CD8-positive, alpha-beta T cell (primary cell): ENCODE measurements at places on chromosomes 5 and 9.

DNA sequence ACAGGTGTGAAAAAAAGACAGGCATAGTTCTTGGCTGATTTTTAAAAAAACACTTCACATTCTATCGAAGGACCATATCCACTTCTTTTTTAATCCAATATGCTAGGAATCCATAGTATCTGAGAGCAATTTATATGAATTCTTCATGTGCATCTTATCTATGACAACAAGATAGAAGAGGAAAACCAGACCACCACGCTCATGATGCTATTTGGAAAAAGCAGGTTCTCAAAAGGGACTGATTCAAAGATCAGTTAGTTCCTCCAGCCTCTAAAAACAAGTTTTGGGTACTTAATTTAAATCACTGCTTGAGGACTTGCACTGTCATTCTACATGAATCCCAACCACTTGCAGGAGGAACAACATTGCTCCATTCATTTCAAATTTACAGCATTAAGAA lies 6.3 kb downstream of the MEF2C start:
- no peak for DNase-seq

- peak; percentile 30 for DNase-seq
These were observed 53.3 kb upstream of the RNU6ATAC start for GRCh38 chr9:134217431-134218210.

DNA sequence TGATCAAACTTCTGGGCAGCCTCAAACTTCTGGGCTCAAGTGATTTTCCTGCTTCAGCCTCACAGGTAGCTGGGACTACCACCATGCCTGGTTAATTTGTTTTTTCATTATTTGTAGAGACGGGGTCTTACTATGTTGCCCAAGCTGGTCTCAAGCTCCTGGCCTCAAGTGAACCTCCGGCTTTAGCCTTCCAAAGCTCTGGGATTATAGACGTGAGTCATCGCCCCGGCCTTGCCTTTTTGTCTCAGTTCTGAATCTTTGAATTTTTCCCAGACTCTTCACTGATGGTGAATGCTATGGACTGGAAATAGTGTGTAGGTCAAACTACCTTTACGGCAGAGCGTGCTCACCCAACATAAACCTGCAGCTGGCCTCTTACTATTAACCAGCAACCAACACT lies 32.3 kb upstream of the EGFLAM start:
- DNase-seq, result no peak

DNA sequence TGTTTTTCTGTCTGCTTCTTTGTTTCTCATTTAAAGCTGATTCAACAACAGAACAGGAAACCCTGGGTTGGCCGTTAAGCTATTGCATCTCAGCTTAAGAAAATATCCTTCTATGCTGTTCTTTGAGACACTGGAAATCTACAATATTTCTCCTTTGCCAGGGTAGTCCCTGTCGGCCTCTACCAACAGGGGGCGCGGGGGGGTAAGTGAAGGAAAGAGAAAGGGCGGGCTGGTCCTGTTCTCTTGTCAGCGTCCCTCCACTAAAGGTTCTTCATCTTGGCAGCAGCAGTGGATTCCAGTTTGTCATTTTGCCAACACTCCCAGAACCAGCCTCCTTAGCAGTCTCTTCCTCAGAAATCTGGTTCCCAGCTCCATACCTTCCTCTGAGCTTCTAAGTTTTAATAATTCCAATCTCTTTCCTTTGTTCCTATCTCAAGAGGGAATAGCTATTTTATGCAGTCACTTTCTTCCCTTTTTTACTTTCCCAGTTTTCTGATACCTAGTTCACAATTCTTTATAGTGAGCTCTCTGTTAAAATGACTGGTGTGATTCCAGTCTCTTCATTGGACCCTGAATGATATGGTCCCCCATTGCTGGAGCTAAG lies 222.3 kb downstream of the GLIS3 start:
- peak; percentile 27 for DNase-seq

GRCh38 chr9:135520916-135521607 lies at the start of gene LCN1:
Gene LCN1, plus strand, starts transcription at chr9:135521440. Its CDS starts 58 bp downstream, at chr9:135521498.
- peak; percentile 4 for DNase-seq

- no peak for DNase-seq
These were observed 21.4 kb upstream of the SNAPC3 start for GRCh38 chr9:15401266-15401665.

DNA sequence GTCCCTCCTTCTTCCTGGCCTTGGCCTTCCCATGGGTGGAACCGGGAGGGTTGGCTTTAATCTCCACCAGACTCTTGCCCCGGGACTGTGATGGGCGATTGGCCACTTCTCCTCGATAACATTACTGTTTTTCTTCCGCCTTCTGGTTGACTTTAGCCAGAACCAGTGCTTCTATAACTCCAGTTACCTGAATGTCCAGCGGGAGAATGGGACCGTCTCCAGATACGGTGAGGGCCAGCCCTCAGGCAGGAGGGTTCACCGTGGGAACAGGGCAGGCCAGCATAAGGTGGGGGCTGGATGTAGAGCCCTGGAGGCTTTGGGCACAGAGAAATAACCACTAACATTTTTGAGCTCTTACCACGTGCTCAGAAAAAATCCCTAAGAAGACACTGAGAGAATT lies 967 bp downstream of the ORM2 start:
- DNase-seq, result no peak

GRCh38 chr5:16808021-16808420 lies 128.1 kb downstream of the MYO10 start:
- no peak for DNase-seq

DNA sequence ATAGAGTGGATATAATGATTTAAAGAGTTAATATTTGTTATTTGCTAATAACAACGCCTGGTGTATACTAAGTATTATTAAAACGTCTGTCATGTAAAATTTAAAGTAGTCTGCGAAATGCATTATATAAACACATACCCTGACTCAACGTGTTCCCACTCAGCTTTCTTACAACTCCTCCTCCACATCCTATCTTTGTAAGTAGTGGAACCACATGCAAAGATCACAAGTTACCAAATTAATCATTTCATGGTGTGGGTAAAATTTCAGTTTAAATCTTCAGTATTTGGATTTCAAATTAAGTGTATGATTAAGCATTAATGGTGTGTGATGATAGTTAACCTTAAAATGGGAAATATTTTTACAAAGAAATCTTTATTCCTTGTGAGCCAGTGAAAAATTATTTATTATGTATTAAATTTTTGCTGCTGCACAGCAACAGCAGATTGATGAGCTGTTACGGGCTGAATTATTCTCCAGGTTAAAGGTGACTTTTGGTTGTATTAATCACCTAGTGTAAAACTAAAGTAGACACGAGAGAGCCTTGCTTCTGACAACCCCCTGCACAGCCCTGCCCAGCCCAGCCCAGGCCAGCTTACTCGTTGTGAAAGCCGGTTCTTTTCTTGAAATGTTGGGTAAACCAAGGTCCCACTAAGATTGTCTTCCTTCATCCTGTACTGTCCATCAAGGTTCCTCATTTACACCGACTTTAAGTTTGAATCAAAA lies 373.5 kb downstream of the DTWD2 start:
- DNase-seq, result no peak

- no peak for DNase-seq
These were observed 209.0 kb upstream of the FBXL7 start for GRCh38 chr5:15290953-15291352.

GRCh38 chr9:35958104-35958837 lies at the start of gene OR2S2:
Gene OR2S2, minus strand, starts transcription at chr9:35958154. Its CDS starts 56 bp downstream, at chr9:35958098.
- DNase-seq, result no peak
